ENCODE measurements at places on chromosomes 3 and 15.

DNA sequence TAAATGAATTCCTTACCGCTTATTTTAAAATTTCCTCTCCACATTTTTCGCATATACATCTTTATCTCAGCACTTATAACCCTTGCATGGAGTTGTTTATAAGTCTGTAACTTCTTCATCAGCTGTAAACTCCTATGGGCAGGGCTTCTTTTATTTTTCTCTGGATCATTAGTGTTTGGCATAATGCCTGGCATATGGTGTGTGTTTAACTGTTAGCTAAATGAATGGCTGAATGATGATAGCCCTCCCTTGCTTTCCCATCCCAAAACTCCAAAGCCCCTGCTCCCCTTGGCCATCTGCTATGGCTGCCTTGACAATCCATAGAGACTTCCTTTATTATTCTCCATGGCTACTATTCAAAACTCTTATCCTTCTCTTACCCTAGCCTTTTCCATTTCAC, 48.1 kb upstream of the SEMA6D start:
- DNase-seq, result no peak

DNA sequence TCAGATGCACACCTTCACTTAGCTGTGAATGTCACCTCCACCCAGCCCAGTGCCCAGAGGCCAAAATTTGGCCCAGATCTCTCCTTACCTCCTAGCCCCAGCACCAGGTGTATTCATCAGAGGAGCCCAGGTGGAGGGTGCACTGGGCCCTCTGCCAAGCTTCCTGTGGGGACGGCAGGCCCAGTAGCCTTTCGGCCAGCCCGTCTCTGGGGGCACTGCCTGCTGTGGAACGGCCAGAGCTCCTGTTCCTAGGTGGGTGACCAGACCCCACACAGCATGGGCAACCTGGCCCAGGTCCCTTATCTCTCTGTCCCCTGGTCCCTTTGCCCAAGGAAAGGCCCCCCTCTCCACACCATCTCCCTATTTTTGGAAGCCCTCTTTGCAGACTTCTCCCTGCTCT, 67.8 kb downstream of the AAGAB start:
- DNase-seq, result no peak

DNA sequence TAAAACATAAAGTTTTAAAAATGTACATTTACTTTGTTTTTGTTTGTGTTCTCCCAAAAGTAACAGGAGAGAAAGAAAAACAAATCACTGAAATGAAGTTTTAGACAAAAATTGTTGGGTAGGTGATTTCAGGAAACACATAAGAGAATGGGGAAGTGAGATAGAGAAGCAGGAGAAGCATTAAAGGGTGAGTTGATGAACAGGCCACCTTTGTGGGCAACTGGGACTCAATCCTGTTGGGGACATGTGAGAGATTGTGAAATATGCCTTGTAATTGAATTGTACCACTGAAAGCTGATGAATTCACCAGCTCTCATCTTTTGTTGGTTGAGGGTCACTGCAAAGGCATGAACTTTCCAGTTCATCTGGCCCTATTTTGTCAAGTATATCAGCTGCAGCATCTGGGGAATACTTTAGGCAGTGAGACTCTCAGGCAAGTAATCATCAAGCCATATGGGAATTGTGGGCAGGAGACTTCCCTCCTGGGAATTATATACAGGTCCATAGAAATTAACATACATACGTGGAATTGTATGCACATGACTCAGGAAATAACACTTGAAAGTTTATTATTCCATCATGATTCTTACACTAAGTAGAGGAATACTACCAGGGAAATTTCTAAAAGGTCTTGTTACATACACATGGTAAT, 181.0 kb downstream of the ZBBX start:
- DNase-seq, result no peak

DNA sequence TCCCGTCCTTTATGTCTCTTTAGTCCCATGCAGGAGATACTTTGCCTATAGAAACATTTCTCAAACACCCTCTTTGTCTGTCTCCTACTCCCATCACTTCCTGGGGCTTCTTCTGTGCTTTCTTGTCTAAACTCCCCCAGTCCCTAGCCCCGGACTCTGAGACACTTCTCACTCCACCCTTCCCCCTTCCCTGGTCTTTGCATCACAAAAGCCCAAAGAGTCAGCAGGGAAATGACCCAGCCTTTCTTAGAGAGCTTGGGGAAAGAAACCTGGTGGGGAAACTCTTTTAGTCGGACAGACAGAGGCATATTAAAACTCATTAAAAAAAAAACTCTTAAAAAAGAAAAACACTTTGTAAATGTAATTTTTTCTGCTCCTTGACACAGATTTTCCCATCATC, 211.2 kb downstream of the TJP1 start:
- no peak for DNase-seq

GRCh38 chr3:196012941-196013476, 68.9 kb downstream of the TFRC start:
- DNase-seq, result no peak

DNA sequence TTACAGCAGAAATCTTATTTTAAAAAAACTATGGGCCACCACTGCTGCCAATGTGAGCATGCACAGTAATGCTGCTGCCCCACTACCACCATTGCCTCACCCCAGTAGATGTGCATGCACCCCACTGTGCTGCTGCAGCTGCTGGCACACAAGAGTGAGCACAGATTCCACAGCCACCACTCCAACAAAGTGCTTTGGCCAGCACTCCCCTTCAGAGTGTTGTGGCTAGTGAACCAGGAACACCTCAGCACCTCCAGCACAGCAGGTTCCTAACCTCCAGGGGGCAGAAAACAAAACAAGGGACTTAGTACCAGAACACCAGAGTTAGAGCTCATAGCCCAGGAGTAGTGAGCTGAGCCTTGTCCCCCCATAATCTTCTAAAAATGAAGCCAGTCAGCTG, 629.6 kb downstream of the PYDC2 start:
- DNase-seq, result no peak

DNA sequence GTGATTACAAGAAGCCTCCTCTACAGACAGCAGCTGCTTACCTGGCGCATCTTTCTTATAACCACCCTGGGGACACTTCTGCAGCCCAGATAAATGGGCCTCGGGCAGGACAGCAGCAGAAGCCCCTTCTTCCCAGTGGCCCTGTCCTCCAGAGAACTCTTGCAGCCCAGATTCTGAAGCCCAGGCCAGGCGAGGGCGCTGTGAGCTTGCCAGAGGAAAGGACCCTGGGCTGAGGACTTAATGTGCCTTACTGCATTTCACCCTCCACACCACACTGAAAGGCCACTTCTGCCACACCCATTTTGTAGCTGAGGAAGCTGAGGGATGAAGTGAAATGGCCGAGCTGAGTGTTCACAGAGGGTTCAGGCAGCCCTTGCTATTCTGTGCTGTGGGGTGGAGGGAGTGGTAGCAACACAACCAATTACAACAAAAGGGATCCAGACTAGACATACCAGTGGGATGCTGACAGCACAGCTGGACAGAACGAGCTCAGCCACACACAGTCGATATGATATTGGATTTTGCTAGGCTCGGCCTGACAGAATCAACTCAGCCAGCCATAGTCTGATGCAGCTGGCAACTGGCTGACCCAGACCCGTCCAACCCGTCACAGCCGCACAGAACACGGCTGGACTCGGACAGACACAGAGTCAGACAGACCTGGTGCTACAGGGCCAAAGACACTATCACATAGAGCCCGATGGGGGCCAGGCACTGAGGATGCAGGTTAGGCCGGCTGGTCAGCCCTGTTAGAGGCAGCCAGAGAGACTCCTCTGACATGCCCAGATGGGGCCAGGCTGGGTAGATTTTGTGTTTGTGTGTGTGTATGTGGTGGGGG, 7.3 kb downstream of the ACOX2 start:
- peak; percentile 3 for DNase-seq

Measured in NCI-H1930 (cell line).